ENCODE measurements at places on chromosomes 7 and 10. TPM values are rescaled to one million over a fixed set of nuclear protein-coding genes. Genes with fewer than 3 reads are reported as not detected.

Gene OPALIN
- not detected for total RNA-seq

Gene PLEKHS1
- total RNA-seq = not detected

Gene SPDYE9
- total RNA-seq = not detected

Gene AQP1
- total RNA-seq = not detected

Data from hair follicular keratinocyte (primary cell).